Upper lobe of right lung (tissue), 1 donor: ENCODE measurements at places on chromosomes 1 and 21. TPM values are rescaled to one million over a fixed set of nuclear protein-coding genes. Genes with fewer than 3 reads are reported as not detected.
A peak's percentile ranks its signal among the peaks of the same experiment; 100 is the strongest.

GBP6 gene
- total RNA-seq, result 0.12 TPM

UBL4B gene
- not detected for total RNA-seq

ARL8A gene
- 106 TPM for total RNA-seq

ARHGAP30 gene
- 38.0 TPM for total RNA-seq

DNA sequence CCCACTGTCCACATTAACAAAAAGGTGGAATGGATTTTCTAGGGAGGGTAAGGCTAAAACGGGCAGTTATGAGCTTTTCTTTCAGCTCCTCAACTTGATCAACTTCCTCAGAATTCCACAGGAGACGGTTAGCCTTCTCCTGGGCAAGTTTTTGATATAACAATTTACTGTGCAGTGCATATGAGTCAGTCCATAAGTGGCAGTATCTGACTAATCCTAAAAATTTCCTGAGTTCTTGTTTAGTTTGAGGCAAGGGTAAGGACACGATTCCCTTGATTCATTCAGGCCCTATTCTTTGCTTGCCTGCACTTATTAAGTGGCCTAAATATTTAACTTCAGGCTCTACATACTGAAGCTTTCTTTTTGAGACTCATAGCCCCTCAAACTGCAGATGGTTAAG lies 6.2 kb upstream of the AADACL3 start:
- DNase-seq, result no peak

GRCh38 chr1:212430955-212431394 lies 1.7 kb upstream of the NENF start:
- no peak for DNase-seq

DNA sequence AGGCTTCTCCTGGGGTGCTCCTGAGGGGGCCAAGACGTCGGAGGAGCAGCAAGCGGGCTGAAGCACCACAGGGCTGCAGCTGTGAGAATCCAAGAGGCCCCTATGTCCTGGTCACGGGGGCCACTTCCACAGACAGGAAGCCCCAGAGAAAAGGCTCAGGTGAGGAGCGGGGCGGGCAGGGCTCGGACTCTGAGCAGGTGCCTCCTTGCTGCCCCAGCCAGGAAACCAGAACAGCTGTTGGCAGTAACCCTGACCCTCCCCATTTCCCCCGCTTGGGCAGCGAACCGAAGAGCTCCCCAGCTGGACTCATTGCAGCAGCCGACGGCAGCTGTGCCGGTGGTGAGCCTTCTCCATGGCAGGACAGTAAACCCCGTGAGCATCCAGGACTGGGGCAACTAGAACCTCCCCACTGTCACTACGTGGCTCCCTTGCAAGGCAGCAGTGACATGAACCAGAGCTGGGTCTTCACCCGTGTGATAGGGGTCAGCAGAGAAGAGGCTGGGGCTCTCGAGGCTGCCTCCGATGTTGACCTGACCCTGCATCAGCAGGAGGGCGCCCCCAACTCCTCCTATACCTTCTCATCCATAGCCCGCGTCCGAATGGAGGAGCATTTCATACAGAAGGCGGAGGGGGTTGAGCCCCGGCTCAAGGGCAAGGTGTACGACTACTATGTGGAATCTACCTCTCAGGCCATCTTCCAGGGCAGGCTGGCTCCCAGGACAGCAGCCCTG lies 625 bp downstream of the KLHDC7A start:
- no peak for DNase-seq

DNA sequence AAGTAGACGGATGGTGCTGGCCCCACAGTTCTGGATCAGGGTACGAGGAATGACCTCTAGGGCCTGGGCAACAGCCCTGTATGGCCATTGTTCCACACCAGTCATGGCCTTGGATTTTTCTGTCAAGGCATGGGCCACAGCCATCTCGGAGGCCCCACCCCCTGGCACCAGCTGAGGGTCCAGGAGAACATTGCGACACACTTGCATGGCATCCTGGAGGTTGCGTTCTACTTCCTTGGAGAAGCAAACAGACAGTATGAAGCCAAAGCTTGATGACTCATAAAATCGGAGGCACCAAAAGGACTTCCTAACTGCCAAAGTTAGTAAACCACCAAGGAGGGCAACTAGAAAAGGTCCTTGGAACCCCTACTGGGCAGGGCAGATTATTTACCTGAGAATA lies 11.9 kb upstream of the VHLL start:
- peak; percentile 56 for DNase-seq

GRCh38 chr1:51663105-51663504 lies 46.2 kb downstream of the OSBPL9 start:
- no peak for DNase-seq

- DNase-seq, result no peak
Measured at GRCh38 chr1:240524356-240525069, 87.4 kb downstream of the GREM2 start.

- no peak for DNase-seq
Measured at GRCh38 chr1:83033682-83034081, 965.2 kb downstream of the TTLL7 start.

DNA sequence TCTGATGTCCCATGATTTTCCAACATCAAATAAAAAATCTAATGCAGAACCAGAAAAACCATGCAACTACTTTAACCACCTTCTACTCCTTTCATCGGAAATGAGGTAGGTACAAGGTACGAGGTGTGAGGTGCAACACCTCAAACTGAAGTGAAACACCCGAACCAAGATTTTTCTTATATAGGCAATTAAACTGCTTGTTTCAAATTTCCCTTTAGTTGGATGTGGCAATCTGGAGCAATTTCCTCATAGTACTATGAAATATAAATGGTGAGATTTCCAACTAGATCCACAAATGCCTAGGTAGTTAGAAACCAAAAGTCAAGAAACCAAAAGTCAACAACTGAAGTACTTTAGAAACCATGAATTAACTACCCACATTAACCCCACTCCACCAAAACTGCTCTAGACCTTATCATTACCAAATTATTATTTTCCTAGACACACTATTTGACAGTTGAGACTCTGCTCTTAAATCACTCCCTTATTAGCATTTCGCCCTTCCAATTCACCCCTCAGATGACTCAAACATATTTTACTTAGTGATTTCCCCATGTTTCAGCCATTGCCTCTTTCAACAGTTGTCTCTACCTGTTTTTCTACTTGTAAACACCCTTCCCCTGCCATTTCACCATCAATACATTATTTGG lies 37.8 kb downstream of the FUBP1 start:
- DNase-seq, result no peak

- DNase-seq, result peak; percentile 95
Measured at GRCh38 chr1:7885513-7886404, 32.9 kb upstream of the UTS2 start.

- DNase-seq, result peak; percentile 77
Measured at GRCh38 chr1:37795340-37796125, 1.9 kb downstream of the MANEAL start.

- DNase-seq, result no peak
Measured at GRCh38 chr21:41055266-41055665, 112.7 kb upstream of the BACE2 start.

DNA sequence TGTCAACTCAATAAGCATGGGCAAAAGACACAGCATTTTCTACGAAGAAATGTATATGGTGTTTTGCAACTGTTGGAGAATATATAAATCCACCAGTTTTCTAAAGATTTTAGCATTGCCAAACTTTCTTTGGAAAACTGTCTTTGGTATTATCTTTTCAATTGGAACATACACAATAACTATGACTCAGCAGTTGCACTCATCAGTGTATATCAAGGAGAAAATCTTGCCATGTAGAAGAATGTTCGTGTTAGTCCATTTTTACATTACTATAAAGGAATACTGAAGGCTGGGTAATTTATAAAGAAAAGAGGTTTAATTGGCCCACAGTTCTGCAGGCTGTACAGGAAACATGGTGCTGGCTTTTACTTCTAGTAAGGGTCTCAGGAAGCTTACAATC lies 41.1 kb downstream of the PRKAA2 start:
- no peak for DNase-seq

GRCh38 chr21:31732597-31733550 lies 956 bp upstream of the SCAF4 start:
- no peak for DNase-seq

DNA sequence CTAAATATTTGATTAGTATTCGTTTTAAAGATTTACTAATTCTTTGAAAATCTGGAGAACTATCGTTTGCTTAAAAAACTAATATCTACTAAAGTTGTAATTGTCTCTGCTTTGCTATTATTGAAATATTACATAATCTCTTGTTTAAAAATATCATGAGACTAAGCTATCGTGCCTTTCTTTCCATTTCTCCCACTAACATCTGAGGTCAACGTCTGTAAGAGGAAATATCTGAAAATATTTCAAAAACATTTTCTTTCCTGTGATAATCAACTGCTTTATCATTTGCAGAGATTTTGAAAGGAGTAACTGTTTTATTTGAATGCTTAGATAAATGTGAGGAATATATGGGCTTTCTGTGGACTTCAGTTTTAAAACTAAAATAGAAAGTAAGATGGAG lies 694.1 kb downstream of the USP25 start:
- no peak for DNase-seq
